ENCODE measurements at places on chromosomes 3 and 15.

GRCh38 chr3:75001330-75001729, 386.9 kb upstream of the CNTN3 start:
- H3K4me3 ChIP-seq = no peak overlapping the region
- H3K27ac ChIP-seq = no peak overlapping the region
- DNase-seq = no peak
- H3K36me3 ChIP-seq = no peaks in the 10 kb centered on the region
- H3K4me1 ChIP-seq = no peaks in the 10 kb centered on the region
- H3K27me3 ChIP-seq = no peaks in the 10 kb centered on the region

- no peak for DNase-seq
- H3K27me3 ChIP-seq = no peaks in the 10 kb centered on the region
- H3K27ac ChIP-seq = no peak overlapping the region
- H3K4me3 ChIP-seq = no peak overlapping the region
- no peaks in the 10 kb centered on the region for H3K36me3 ChIP-seq
- no peaks in the 10 kb centered on the region for H3K4me1 ChIP-seq
Observed at GRCh38 chr3:184525337-184526087, 36.1 kb upstream of the EPHB3 start.

- H3K4me1 ChIP-seq = no peaks in the 10 kb centered on the region
- H3K27me3 ChIP-seq = no peaks in the 10 kb centered on the region
- H3K4me3 ChIP-seq = no peak overlapping the region
- H3K36me3 ChIP-seq = no peaks in the 10 kb centered on the region
Observed at GRCh38 chr3:141796081-141796888, 33.1 kb downstream of the GRK7 start.

DNA sequence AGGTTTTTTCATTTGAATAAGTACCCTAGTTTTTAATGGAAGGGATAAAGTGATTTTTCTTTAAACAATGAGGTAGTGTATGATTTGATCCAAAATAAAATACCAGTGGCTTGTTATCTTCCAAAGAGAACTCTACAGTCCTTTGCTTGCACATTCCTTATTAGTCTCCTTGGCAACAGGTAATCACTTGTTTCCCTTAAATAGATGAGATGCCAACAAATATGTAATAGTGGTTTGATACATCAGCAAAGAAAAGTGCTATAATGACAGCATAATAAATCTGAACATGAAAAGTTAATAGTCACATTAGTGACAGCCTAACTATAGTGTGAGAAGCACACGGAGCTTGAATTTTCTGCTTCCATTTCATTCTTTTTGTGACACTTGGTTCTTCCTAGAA, 360.2 kb downstream of the ZNF385D start:
- H3K4me3 ChIP-seq = no peak overlapping the region
- no peaks in the 10 kb centered on the region for H3K36me3 ChIP-seq
- H3K4me1 ChIP-seq = peaks cover 3% of the 10 kb centered on the region
- peak overlapping the region; percentile 19 for H3K27ac ChIP-seq
- no peak for DNase-seq

DNA sequence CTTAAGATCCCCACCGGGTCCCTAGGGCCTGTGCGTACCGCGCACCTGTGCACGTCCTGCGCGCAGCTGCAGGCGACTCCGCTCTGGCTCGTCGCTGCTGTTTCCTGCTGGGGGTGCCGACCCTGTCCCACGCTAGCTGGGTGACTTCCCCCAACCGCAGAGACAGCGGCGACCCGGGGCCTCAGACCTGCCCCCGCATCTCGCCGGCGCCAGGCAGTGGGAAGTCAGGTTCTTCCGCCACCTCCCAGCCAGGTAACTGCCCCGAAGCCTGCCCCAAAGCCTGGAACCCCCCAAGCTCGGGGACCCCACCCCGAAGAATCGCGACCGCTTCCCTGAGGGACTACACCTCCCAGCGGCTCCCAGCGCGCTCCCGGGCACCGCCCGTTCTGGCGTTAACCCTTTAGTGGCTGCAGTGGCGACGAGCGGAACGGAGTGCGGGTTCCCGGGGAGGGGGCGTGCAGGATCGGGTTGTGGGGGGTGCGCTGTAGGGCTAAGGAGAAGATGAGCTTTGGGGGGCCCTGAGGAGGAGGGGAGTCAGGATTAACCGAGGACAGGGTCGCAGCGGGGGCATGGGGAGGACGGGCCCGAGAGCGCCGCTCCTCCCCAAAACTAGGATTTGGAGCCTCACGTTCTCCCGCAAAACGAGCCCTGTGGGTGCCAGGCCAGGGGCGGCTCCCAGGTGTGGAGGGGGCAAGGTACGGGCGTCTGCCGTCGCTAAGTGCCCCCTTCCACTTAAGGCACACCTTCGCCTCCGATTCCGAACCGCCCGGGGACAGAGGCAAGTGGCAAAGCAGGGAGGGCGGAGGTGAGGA, 589 bp downstream of the NEIL1 start:
- peak overlapping the region; percentile 71 for H3K4me3 ChIP-seq
- DNase-seq = peak; percentile 89
- H3K4me1 ChIP-seq = no peaks in the 10 kb centered on the region
- no peaks in the 10 kb centered on the region for H3K36me3 ChIP-seq

DNA sequence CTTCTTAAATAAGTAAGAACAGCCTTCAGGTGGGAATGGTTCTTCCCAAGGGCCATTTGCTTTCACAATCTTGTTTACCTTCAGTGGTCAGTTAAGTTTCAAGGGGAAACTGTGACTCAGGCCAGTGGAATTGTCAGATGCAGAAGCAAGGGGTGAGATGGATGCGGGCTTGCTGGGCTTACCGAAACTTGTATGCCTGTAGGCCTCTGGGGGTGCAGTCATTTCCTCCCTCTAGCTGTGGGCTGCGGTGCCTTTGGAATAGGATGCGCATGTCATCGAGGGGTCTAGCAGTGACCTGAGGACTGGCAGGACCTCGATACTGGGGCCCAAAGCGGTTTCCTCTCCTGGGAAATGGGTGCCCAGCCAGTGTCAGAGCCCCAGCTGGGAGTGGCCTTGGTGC, 121.6 kb downstream of the EEFSEC start:
- no peaks in the 10 kb centered on the region for H3K4me1 ChIP-seq
- H3K36me3 ChIP-seq = no peaks in the 10 kb centered on the region
- H3K27ac ChIP-seq = no peak overlapping the region
